ENCODE measurements at places on chromosomes 16 and 17. TPM values are rescaled to one million over a fixed set of nuclear protein-coding genes. Genes with fewer than 3 reads are reported as not detected.

GRCh38 chr17:41176744-41177387, 1.2 kb downstream of the KRTAP4-2 start:
- no peak for DNase-seq

DNA sequence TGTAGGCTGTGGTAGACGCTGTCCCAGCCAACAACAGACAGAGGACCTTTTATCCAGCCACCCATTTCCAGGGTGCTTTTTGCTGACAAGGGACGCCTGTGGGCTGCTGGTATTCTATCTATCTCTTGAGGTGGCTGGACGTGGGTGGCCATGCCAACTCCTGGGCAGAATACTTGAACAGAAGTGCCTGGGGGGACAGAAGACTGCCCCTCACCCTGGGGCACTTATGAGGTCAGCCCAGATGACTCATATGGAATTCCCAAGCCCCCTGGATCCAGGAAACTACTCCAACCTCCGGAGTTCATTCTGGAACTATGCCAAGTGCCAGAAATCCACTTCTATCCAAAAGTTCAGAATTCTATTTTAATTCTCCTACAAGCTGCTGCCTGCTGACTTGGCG, 61.3 kb downstream of the CDRT4 start:
- no peak for DNase-seq

Gene EFCAB5
- 0.28 TPM for total RNA-seq

GRCh38 chr17:43818966-43819365, 14.0 kb downstream of the MPP3 start:
- no peak for DNase-seq

DNA sequence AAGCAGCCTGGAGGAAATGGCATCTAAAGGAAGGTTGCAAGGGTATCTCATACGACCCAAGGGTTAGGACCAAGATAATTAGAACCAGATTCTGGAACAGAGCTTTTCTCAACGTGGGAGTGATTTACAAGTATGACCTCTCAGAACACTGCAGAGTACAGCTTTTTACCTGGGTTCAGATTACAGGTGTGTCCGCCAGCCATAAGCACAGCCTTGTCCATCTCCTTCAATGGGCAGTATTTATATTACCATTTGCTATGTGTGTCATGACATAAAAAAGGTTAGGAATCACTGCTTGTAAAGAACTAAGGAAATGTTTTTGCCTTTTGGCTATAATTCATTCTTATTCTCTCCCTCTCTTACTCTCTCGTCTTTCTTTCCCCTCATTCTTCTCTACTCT, 36.7 kb downstream of the MYO1D start:
- DNase-seq: no peak

DNA sequence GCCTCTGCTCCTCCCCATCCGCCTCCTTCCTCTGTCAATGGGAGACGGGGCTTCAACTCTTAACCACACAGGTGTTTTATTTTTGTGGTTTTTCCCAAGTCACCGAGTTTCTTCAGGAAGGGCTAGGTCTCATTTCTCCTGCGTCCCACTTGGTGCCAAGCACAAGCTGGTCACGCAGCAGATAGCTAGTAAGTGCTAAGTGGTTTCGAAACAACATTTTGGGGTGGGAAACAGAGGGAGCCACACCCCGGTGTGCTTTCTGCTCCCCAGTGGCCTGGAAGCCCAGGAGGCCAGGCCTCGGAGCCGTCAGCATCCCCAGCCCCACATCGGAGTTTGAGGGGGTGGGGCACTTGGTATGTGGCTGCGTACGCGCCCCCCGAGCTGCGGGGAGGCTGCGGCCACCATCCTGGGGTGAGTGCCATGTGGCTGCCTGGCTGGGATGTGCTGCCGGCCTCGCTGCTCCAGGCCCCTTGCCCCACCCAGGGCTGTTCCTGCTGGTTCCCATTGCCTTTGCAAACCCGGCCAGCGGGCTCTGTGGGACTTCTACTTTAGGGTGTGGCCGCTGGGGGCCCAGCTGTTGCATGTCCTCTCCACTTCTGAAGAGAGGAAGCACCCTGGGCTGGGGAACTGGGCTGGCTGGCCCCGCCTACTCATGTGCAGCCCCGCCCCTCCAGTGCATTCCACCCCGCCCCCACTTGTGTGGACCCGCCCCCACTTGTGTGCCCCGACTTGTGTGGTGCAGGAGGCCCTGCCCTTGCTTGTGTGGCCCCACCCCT, 55.6 kb downstream of the BAIAP2 start:
- DNase-seq: peak; percentile 40

- DNase-seq: no peak
These were observed 789 bp downstream of the ITPRIPL2 start for GRCh38 chr16:19114359-19115147.

Gene RASD1
- total RNA-seq: 0.11 TPM

DNA sequence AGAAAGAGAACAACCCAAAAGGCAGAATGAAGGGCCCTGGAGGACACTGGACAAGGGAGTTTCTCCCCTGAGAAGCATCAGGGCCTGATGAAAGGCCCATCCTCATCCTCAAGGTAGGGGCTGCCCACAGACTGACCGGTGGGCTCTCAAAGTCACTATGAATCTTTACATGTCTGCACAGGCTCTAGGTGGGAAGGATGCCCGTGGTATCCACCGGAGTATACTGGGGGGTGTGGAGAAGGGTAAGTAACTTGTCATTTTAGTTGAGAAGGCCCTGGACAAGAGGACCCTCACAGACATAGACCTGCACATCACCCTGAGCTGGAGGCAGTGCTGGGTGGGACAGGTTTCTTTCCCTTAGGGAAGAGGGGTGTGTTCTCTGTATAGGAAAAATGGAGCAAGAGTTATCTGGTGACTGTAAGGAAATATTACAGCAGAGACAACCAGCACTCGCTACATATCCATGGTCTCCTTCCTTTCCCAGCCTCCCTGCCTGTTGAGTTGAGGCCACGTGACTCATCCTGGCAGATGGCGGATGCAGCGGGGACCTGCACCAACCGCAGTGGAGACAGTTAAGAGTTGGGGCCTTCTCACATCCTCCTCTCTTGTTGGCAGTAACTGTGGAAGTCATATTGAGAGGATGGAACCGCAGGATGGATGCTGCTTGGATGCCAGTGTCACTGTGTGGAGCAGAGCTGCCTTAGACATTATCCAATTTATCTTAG, 45.6 kb upstream of the KCNJ12 start:
- DNase-seq: no peak

Gene HSF4
- 2.6 TPM for total RNA-seq

DNA sequence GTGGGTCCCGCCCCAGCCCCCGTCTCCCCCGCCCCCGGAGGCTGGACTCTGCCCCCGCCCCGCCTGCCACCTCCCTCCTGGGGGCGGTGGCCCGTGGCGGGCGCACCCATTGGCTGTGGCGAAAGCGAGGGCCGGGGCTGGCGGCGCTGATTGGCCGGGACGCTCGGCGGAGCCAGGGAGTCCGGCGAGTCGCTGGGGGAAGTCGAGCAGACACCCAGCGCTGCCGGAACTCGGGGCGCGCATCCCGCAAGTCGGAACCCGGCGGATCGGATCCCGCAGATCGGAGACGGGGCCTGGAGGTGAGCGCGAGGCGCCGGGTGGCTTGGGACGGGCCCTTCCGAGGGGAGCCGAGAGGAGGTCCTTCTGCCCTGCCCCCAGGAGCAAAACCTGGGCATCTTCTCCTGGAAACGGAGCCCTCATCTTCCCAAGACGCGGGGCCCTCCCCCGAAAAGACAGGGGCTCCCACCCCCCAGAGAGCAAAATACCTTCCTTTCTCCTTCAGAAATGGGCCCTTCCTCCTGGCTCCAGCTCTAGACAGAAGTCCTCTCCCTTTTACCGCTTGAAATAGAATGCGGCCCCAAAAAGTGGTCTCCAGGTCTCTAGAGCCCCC, at the start of gene ABAT:
ABAT (plus strand) TSS at position 205 of the 610 bp plus-strand sequence. CDS start 61,123 bp downstream, outside the sequence.
- peak; percentile 66 for DNase-seq

DNA sequence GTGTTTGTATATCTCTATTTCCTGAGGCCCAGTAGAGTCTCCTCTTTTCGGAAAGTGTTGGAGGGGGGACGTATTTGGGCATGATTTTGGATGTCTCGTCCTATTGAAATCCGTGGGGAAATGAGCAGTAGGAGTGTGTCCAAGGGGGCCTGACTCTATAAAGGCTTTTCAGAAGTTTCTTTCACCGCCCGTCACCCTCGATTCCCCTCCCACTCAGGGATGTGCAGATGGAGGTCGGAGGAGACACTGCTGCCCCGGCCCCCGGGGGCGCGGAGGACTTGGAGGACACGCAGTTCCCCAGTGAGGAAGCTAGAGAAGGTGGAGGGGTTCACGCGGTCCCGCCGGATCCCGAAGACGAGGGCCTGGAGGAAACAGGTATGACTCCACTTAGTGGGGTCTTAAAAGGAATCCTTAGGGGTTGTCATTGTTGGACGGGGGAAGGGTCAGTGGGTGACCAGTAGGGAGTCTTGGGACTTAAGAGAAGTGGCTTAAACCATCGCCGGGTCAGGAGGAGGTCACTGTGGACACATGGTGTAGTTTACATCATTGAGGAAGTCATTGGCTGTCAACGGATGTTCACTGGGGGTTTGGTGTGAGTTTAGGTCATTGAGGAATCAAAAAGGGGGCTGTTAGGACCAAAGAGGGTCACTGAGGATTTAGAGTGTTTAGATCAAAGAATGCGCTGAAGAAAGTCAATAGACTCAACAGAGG, 424 bp downstream of the MON1B start:
- no peak for DNase-seq

- DNase-seq: no peak
These were observed 744 bp downstream of the CMIP start for GRCh38 chr16:81445143-81445961.

DNA sequence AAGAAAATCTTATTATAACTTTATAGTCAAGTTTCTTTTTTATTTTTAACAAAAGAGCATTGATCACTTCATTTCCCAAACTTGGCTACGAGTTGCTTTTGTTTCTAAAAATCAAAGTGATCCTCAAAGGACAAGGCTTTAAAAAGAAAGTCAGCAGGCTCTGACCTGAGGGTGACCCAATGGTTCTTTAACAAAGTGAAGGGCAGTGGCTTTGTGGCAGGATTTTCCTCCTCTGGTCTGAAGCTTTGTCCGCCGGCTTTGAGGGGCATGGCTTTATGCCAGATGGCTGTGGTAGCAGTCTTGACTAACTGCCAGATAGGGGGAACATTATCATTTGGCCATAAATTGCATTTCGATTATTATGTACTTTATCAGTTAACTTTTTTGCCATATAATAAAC, 28.5 kb downstream of the IQCK start:
- no peak for DNase-seq

Gene KRT16
- total RNA-seq: 208 TPM

Gene WFIKKN2
- not detected for total RNA-seq

DNA sequence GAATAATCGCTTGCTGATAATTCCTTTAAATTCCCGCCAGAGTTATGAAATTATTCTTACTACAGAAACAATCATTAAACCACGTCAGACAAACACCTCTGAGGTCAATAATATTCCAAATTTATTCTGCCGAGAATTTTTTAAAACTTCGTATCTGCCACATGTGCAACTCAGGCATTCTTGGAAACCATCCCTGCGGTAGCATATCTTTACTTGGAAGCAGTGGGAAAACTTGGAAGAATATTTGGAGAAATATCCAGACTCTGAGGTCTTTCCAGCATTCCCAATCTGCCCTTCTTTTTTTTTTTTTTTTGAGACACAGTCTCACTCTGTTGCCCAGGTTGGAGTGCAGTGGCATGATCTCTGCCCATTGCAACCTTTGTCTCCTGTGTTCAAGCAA, 2.0 kb upstream of the CCL11 start:
- no peak for DNase-seq

- no peak for DNase-seq
These were observed 98.7 kb upstream of the CCL2 start for GRCh38 chr17:34156401-34156740.

GRCh38 chr16:89905511-89906139, 13.0 kb upstream of the MC1R start:
- no peak for DNase-seq

GRCh38 chr17:44363613-44364159, at the start of gene FAM171A2:
Gene FAM171A2 (minus strand): TSS chr17:44363853. CDS start chr17:44363714, 139 bp downstream.
- DNase-seq: no peak

- no peak for DNase-seq
These were observed 309.2 kb upstream of the CCL2 start for GRCh38 chr17:33945646-33946546.

DNA sequence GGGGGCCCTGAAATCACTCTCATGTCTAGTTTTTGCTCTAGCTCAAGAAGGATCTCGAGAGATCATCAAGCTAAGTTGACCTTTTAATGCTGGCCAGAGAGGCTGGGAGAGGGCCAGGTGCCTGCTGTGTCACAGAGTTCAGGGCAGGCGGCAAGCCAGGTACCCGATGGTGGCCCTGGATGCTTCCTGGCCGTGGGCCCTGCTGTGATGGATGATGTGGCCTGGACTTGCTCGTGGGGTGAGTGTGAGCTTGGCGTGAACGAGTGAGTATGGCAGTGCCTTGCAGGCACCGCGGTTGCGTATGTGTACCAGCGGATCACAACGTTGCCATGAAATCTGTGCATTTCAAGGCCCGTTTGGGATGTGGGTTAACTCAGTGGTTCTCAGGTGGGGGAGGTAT, 7.4 kb downstream of the IRF8 start:
- no peak for DNase-seq

GRCh38 chr16:86814256-86814655, 235.9 kb downstream of the FOXL1 start:
- peak; percentile 62 for DNase-seq

GRCh38 chr16:64627781-64628180, 494.1 kb downstream of the CDH11 start:
- DNase-seq: no peak

Gene FGF11
- total RNA-seq: 16.9 TPM
